A549 (cell line): ENCODE measurements at places on chromosomes 6 and 20.

GRCh38 chr6:132456700-132457143, 55.4 kb upstream of the MOXD1 start:
- DNase-seq: no peak

DNA sequence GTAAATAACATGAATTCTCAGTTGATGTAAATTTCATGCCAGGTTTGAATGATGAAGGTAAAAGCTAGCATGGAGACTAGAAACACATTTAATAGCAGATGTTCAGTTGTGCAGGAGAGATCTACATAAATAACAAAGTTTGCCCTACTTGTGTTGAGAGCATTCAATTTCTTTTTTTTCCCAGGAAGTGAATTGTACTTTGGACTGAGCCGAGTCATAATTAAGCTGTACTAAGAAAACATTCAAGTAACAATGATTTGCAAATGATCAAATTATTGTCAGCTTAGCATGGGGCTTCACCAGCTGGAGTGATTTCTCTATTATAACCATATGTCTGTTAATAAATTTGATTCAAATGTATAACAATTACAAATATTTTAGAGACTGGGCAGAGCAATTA, 893.5 kb upstream of the MAP3K7 start:
- no peak for DNase-seq

DNA sequence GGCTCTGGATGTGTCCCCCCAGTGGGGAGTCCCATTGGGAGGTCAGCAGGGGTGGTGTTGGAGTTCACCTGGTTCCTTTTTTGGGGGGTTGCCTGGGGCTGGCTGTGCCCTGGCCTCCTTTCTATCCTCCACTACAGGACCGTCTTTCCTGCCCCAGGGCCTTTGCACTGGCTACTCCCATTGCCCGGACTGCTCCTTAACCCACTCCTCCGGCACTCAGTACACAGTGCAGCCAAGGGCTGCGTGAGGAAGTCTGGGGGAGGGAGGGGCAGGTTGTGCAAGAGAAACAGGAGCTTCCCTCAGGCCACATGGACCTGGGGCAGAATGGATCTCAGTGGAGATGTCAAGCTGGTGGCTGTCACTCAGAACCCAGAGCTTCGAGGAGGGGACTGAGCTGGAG, 429.3 kb upstream of the SULF2 start:
- no peak for DNase-seq

DNA sequence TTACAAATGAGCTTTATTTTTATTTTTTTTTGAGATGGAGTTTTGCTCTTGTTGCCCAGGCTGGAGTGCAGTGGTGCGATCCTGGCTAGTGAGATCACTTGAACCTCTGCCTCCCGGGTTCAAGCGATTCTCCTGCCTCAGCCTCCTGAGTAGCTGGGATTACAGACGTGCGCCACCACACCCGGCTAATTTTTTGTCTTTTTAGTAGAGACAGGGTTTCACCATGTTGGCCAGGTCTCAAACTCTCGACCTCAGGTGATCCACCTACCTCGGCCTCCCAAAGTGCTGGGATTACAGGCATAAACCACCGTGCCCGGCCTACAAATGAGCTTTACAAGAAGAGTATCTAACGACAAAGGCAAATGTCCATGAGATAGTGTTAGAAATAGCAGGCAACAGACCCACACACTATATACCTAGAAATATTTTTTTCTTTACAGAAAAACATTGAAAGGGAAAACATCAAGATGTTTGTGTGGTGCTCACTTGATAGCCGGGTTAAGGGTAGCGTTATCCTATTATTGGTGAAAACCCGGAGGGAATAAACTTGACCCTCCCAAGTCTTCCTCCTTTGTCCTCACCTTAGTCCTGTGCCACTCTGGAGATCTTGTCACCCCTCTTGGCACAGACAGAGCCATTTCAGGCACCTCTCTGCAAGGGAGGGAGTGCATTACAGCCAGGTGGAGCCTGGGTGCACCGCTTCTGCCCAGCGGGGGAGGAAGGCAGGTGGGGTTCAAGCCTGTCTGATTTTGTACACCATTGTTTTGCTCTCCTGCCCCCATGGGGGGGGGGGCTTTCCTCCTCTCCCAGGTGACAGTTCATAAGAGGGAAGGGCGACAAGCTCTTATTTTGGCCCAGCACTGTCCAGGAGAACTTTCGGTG, 21.0 kb upstream of the AVP start:
- no peak for DNase-seq

DNA sequence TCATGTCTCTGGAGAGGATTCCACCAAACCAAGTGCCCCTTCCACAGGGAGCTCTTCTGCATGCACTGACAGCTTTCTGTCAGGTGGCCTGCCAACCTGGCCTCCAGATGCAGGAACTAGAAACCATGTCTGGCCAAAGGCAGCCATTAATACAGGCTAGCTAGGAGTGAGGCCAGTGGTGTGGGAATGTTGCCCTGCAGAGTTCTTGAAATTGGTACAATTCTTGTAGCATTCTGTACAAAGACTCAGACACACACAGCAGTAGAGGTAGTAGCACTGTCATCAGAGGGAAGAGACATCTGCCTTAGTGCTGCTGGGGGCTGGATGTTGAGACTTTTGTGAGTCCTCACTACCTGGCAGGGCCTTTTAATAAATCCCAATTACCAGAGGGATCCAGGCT, 48.8 kb downstream of the RNF24 start:
- no peak for DNase-seq

GRCh38 chr6:38973178-38974057, 75.2 kb upstream of the GLP1R start:
- peak; percentile 33 for DNase-seq

DNA sequence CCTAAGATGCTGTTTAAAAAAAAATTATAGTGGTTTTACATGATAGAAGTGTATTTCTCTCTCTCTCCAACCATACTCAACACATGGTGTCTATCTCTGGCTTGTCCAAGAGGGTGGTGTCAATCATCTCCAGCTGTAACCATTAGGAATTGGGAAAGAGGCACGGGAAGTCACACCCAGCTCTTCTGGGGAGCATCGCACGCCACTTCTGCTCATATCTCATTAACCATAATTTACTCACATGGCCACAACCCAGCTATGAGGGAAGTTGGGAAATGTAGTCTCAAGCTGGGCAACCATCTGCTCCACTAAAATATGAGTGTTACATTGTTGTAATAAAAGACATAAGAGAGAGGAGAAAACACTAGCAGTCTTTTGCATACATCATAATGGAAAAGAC, 30.4 kb upstream of the TSHZ2 start:
- no peak for DNase-seq

DNA sequence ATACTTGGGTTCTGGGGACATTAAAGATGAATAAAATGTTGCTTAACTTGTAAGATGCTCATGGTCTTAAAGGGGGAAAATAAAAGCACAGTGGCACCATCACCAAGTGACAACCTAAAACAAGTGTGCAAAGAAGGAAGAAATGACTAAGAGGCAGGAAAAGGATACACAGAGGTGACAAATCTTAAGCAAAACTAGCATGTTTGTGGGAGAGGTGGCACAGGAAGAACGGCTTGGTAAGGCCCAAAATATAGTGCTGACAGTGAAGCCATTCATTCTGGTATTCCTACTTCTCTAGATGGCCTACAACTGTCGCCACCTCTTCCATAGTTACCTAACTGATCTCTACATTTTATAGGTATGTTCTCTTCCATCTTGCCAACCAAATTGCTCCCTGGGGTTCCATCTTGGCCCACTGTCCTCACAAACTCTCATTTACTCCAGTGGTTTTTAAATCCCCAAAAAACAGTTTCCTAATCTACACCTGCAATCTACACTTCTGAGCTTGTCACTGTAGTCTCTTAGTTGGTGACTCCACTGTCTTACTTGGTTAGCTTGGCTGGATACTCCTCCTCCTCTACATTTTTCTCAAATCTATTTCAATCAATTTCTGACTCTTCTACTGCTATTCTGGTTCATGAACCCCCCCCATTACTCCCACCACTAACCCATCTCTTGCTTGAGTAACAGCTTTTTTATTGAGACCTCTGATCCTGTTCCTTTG, 33.5 kb downstream of the FAM8A1 start:
- no peak for DNase-seq
